ENCODE measurements at places on chromosomes 12 and 14.

DNA sequence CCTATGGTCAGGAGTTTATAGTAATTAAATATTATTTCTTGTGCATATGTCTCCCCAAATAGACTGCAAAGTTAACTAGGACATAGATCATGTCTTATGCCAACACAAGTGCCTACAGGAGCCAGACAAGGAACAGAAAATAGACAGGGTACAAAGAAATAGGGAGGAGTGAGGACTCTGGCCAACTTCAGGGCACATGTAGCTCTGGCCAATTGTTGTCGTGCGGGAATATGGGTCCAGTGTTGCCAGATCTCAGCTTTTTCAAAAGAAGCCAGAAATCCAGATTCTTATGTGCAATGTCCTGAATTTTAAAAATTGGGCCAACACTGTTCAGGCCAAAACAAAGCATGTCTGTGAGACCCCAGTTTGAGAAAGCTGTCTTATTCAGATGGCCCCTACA lies 68.7 kb downstream of the RFX4 start:
- no peak overlapping the region for H3K27ac ChIP-seq
- H3K4me3 ChIP-seq, result no peak overlapping the region
- H3K4me1 ChIP-seq, result no peaks in the 10 kb centered on the region
- no peaks in the 10 kb centered on the region for H3K36me3 ChIP-seq
- no peak for DNase-seq
- no peaks in the 10 kb centered on the region for H3K27me3 ChIP-seq

DNA sequence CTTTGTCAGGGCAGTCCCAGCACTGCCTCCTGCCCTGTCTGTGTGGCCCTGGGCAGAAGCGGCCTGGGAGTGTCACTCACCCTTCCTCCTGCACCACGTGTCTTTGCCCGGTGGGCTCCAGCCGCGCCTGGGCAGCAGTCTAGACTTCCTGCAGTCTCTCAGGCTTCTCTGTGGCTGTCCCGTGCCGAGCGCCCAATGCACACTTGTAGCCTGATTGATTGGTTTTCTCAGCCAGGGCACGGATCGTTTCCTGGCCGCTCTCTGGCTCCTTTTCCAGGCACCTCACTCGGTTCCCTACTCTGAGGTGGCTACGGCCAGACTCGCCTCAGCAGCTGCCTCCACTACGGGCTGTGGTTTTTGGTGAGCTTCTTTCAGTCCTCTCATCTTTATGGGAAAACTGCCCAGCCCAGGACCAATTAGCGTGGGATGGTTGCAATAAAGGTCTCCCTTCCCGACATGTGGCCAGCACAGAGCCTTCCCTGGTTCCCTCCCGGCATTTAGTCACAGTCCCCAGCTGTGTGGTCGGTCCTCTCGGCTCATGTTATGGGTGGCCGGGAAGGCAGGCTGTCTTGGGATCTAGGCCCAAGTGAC lies 133.1 kb downstream of the CACNA1C start:
- H3K36me3 ChIP-seq, result no peaks in the 10 kb centered on the region
- no peak overlapping the region for H3K4me3 ChIP-seq
- H3K27ac ChIP-seq, result no peak overlapping the region
- no peaks in the 10 kb centered on the region for H3K27me3 ChIP-seq
- H3K4me1 ChIP-seq, result 0 out of 2 replicates have a peak, but pooled peaks cover 6% of the 10 kb centered on the region
- DNase-seq, result no peak

DNA sequence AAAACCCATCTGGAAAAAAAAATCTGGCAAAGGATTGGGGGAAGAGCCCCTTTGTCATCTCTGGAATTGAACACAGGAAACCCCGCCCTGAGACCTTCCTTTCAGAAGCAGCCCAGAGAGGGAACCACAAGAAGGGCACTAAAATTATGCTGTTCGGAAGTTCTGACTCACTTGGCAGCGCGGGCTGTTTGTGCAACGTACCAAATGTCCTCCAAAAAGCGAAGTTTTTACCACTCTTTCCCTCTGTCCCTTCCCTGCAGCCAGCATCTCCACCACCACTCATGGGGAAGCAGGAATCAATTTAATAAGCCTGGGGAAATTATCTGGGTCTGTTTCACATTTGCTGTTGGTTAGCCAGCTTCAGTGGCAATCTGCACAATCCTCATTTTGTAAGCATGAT lies 3.2 kb upstream of the SYNE3 start:
- no peaks in the 10 kb centered on the region for H3K36me3 ChIP-seq
- H3K27me3 ChIP-seq, result no peaks in the 10 kb centered on the region
- no peak for DNase-seq
- no peak overlapping the region for H3K27ac ChIP-seq
- H3K4me3 ChIP-seq, result no peak overlapping the region

DNA sequence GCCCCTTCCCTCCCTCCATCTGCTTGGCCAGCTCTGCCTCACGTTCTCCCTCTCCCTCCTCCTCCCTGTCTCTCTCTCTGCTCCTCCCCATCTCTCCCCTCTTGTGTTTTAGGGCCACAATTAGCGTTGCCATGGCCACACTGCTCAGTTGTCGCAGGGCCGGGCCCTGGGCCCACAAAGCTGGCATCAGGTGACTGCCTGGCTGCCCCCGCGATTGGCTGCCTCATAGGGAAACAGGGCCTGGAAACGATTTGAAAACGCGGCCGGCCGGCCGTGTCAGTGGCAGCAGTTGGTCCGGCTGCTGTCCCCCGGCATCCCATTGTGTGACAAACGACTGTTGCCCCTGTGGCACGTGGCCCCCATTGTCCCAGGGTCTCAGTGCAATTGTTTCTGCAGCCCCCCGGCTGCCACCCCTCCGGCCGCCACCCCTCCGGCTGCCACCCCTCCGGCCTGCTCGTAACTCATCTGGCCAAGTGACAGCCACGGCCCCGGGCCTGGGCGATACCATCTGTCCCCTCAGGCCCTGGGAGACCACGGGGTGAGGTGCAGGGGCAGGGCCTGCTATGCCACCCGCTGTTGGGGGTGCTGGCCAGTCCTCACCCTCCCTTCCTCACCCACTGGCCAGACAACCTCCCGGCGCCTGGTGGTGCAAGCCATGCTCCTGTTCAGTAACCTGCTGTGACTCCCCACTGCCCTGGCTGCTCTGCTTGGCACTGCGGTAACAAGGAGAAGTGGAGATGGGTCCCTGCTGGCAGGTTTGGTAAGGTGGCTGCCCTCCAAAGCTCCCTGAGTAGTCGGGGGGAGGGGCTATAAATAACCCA lies 17.4 kb downstream of the FOXN4 start:
- H3K27me3 ChIP-seq, result peaks cover 4% of the 10 kb centered on the region
- no peak overlapping the region for H3K4me3 ChIP-seq
- DNase-seq, result no peak

DNA sequence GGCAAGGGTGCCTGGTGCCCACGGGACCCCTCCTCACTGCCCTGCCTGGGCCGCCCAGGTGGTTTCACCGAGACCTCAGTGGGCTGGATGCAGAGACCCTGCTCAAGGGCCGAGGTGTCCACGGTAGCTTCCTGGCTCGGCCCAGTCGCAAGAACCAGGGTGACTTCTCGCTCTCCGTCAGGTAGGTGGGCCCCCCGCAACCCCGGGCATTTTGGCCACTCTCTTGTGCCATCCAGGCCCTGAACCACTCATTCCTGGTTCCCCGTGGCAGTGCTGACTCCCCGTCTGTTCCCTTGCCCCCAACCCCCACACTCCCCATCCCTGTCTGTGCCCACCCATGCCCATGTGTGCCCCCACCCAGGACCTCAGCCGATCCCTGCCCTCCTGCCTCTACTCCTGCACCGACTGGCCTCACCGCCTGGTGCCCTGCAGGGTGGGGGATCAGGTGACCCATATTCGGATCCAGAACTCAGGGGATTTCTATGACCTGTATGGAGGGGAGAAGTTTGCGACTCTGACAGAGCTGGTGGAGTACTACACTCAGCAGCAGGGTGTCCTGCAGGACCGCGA lies 480 bp downstream of the PTPN6 start:
- H3K27ac ChIP-seq, result no peak overlapping the region
- DNase-seq, result no peak
- H3K36me3 ChIP-seq, result no peaks in the 10 kb centered on the region
- peaks cover 16% of the 10 kb centered on the region for H3K4me1 ChIP-seq
- H3K4me3 ChIP-seq, result no peak overlapping the region

DNA sequence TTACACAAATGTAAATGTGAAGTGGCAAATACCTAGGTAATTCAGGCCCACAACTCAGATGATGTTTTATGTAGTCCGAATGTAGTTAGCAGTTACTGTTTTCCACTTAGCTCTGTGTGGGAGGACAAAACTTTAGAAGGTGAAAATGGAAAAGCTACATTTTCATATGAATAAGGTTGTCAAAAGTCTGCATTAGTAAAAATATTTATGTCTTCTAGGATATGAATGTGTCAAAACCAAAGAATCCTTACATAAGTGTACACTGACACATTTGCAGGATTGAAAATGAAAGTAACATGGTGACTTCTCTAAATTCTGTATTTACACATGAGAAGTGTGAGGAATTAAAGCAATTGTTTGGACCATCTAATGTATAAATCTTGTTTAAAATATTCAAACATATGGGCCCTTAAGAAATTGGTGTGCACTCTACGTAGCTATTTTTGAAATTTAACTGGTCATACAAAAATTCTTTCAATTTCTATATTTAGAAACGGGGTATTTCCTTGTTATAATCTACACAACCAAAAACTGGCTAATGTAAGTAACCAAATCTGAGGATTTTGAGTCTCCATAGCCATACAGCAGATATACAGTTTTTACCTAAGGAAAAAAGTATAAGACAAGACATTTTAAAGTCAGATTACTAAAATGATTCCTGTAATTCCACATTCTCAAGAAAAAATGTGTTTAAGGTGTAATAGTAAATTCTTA lies 5.4 kb downstream of the CDKN1B start:
- peaks cover 47% of the 10 kb centered on the region for H3K4me1 ChIP-seq
- H3K27ac ChIP-seq, result peak overlapping the region; percentile 98
- DNase-seq, result no peak
- H3K36me3 ChIP-seq, result 0 out of 3 replicates have a peak, but pooled peaks cover 9% of the 10 kb centered on the region
- peak overlapping the region; percentile 73 for H3K4me3 ChIP-seq

Measured in HepG2 (cell line).